ENCODE measurements at places on chromosomes 11 and 22.

DNA sequence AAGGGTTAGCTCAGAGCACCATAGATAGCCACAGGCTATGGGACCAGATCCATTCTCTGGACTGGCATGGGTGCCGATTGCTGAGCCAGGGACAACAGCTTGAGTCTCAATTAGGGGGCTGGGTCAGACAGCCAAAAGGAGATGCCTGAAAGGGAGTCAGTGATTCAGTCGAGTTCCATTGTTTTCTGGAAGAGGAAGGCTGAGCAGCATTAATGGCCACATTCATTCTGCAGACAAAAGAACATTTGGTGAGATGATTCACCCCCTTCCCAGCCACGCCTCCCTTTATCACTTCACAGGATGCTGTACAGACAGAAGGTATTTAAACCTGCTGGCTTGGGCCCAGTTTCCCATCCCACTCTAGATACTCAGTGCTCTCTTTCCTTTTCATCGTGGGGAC lies 131.9 kb downstream of the ADAMTS15 start:
- no peak for DNase-seq

DNA sequence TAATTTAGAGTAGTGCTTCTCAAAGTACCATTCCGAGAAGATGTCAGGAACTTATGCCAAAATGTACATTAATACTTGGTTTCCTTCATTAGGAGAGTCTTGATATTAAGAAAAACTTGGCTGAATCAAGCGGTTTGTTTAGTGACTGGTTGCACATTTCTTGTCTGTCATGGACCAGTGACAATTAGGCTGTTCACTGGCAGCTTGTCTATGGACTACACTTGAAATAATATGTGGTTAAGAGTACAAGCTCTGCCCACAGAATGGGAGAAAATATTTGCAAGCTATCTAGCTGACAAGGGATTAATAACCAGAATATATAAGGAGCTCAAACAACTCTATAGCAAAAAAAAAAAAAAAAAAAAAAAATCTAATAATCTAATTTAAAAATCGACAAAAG lies 24.6 kb downstream of the COA4 start:
- no peak for DNase-seq

GRCh38 chr11:101880222-101880621 lies 34.6 kb upstream of the CEP126 start:
- DNase-seq, result no peak

GRCh38 chr22:43560651-43561050 lies 148.8 kb downstream of the MPPED1 start:
- no peak for DNase-seq

GRCh38 chr11:12941671-12942070 lies 67.4 kb upstream of the RASSF10 start:
- no peak for DNase-seq

DNA sequence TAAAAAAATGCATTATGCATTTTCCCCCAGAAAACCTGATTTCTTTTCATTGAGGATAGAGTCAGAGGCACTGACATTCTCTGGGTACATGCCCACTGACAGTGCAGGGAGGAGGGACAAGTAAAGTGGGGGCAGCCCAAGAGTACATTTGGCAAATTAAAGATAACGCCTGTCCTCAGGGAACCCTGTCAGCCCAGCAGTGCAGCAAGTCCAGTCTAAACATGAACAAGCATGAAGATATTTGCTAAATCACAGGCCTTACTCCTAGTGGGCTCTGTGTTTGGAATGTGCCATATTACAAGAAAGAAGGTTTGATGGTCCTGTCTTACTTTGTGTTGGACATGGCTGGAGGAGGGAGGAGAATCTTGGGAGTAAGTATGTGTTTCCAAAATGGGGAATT lies 37.9 kb downstream of the AMOTL1 start:
- no peak for DNase-seq

DNA sequence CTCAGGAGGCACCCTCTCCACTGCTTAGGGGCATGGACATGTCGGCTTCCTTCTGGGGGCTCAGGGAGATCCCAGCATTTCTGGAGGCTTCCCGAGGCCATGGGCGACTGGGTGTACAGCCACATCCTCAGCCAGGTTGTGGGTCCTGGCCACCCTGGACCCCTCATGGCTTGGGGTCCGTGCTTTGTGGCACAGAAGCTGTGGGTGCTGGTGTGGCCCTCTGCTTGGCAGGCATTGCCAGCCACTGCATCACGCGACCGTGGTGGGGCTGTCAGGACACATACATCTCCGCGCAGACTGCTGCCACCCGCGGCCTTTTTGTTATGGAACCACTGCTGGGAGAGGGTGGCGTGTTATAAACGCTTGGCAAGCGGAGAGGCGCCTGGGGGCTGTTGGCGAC lies 1174.9 kb downstream of the BRD1 start:
- no peak for DNase-seq

GRCh38 chr11:110833033-110833484 lies 120.8 kb upstream of the ARHGAP20 start:
- DNase-seq, result no peak

DNA sequence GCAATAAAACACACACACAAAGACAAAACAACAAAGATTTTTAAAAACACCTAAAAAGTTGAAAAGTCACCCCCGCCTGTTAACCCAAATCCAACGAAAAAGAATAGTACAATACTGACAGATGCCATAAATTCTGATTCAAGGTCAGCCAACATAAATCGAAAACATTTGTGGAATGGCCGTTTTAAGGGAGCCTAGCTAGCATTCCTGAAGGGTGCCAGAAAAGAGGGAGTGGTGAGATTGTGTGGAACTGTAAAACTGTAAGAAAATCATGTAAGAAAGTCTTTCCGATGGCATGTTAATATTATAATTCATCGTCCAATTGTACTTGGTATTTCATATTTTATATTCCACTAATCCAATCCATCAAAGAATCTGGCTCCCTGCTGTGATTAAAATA lies 75.1 kb downstream of the RAB38 start:
- no peak for DNase-seq

GRCh38 chr11:45149483-45150056 lies 3.1 kb downstream of the PRDM11 start:
- no peak for DNase-seq

DNA sequence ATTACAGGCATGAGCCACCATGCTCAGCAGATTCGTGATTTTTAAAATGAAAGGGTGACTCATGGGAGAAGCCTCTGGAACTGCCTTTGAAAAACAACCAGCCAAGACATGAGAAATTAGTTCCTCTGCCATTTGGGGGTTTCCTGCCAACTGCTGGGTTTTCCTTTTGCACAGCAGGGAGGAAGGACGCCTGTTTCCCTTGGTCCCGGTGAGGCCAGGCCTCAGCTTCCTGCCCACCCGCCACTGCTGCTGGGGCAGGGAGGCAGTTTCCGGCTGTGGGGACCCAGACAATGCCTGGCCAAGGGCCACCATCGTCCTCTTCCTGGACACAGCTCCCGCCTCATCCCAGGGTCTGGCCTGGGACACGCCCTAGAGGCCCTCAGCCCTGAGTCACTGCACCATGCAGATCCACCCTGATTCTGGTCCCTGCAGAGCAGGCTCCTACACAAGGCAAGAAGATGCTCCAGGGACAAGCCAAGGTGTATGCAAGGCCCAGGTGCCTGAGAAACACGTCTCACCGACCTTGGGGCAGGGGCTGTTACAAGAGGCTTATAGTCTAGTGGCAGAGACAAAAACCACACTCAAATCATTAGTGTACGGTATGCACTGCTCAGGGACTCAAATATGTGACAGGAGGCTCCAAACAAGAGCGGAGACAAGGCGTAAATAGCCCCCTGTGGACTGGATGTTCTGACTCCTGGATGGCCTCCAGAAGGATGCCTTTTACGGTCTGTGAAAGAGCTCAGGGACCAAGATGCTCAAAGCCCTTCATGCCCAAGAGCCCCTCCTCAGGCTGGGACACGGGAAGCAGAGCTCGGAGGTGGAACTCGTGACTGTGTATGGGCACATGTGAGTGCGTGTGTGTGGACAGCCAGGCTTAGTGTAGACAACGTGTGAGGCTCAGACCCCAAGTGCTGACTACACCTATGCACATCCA lies 10.0 kb downstream of the PPM1F start:
- no peak for DNase-seq

DNA sequence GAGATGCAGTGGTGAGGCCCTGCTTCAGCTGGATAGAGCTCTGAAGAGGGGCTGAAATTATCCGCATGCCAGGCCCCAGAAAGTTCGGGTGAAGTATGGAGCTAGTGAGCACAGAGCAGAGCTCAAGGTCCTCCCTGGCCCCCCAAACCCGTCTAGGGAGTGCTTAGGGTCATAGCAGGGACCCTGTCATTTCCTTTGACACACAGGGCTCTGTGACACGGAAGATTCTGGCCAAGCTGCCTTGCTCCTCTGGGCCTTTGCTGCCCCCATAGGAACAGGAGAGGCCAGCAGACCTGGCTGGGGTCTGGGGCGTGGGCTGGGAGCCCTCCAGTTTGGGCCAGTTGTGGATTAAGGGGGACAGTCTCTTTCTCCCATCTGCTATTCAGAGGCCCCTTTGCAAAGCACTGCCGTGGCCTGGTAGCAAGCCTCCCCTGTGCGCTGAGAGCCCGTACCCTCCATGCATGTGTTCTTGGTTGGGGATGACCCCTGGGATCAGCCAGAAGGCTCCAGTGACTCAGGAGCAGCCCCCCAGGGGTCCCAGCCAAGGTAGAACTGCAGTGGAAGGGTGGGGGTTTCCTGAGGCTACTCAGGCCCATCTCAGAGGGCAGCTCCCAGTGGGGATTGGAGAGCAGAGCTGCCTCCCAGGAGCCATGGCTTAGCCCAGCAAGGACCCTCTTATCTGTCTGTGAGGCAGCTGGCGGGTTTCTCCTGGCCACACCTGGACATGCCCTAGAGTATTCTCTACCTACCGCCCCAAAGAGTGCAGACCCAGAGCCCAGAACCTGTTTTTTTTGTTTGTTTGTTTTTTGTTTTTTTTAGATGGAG lies 42.3 kb downstream of the RNF141 start:
- no peak for DNase-seq

GRCh38 chr11:85590848-85591483 lies 36.2 kb downstream of the DLG2 start:
- no peak for DNase-seq

DNA sequence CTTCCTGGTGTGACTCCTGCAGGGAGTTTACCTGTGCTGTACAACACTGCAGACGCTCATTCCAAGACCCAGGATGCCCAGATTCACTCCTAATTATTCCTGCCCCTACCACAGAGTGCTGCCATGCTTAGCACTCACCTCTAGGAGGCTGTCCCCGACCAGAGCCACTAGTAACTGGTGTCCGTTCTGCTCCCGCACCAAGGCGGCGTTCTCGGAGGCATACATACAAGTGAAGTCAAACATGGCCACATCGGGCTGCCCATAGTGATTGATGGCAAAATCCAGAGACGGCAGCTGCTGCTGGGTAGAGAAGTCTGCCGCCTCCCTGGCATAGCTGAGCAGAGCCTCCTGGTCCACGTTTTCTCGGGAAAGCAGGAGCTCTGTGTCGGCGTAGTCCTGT lies 122.3 kb upstream of the BID start:
- DNase-seq, result no peak

- no peak for DNase-seq
Measured at GRCh38 chr11:47881145-47881544, 33.0 kb upstream of the NUP160 start.

DNA sequence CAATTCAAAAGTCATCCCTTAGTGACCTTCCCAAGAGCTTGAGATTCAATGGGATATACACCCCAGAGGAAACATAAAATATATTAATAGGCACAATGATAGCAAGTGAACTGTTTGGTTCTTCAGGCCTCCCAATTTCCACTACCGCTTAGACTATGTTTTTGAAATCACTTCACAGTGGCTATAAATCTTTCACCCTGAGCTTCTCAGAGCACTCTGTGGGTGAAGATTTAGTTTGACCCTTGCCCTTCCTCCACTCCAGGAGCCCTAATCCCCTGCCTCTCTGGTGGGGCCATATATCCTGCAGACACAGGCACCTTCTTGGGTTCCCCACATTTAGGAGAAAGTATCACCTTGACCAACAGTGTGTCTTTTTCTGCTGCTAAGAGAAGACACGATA lies 186.9 kb upstream of the PITPNB start:
- DNase-seq, result no peak

- DNase-seq, result no peak
Measured at GRCh38 chr22:33803371-33804282, 116.6 kb downstream of the LARGE1 start.

DNA sequence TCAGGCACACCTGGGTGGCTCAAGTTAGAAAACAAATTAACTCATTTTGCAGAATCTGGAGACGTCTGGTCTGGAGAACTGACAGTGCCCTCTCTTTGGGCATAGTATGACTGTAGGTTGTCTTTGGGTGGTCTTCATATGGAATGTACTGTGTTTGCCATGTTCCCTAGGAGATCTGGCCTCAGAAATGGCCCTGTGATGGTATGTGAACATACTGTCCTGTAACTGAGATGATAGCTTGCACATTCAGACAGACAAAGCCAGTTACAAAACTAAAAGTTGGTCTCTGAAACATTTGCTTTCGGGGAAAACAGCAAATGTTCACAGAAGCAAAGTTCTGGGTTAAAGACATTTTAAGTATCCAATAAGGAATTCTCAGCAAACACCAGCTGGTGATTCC lies 29.7 kb downstream of the CD44 start:
- DNase-seq, result no peak

DNA sequence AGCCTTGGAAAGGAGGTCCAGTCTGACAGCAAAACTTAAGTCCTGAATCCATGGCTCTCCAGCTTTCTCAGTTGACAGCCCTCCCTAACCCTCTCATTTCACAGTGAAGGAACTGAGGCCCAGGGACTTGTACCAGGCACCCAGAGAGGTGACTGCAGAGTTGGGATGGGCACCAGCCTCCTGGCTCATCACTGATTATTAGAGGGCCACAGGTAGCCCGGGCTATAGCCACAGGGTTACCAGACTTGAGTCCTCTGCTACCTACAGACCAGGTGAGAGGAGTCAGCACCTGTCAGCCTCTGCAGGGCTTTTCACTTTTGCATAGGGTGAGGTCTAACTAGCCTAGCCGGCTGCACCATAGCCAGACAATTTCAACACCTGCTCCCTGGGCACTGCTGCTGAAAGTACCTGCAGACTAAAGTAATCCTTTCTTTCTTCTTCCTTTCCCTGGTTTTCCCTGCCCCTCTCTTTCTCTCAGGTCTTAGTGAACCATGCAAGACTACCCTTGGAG lies 37.6 kb downstream of the SYT13 start:
- no peak for DNase-seq

DNA sequence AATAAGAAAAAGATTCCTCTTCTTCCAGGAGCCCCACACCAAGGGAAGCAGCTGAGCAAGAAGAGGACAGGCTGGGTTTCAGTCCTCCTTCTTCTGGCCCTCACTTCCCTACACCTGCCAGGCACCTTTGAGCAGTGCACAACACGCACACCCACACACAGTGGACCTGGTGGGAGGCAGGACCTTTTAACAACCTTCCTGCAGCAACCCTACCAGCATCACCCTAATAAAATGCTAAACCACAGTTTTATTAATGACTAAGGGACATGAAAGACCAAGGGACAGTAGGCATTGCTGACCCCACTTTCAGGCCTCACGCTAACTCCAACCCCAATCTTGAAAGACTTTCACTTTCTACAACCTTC lies 12.2 kb downstream of the ARAP1 start:
- DNase-seq, result no peak

- no peak for DNase-seq
Measured at GRCh38 chr11:14852571-14853177, 39.4 kb downstream of the CYP2R1 start.

All from cerebellar nuclear complex (tissue), 1 donor.